ENCODE measurements at places on chromosomes 7 and 10.

DNA sequence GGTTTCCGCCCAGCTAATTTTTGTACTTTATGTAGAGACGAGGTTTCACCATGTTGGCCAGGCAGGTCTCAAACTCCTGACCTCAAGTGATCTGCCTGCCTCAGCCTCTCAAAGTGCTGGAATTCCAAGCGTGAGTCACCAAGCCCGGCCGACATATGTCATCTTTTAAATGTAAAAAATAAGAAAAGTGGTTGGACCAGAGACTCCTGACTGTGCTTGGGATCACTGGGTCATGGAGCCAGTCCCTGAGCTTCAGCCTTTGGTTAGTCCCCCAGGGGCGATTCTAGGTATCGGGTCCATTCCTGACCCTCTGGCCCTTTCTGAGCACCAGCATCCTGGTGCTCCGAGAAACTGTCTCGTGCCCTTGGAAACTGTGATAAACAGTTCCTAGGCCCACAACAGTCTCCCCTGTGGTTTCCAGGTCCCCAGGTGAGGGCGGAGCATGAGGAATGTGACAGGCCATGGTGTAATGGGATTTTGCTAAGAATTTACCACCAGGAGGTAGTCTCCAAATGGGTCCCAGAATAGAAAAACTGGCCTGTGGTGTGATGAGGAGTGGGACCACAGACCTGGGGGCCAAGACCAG lies 32.8 kb downstream of the UBTD1 start:
- no peak for DNase-seq

DNA sequence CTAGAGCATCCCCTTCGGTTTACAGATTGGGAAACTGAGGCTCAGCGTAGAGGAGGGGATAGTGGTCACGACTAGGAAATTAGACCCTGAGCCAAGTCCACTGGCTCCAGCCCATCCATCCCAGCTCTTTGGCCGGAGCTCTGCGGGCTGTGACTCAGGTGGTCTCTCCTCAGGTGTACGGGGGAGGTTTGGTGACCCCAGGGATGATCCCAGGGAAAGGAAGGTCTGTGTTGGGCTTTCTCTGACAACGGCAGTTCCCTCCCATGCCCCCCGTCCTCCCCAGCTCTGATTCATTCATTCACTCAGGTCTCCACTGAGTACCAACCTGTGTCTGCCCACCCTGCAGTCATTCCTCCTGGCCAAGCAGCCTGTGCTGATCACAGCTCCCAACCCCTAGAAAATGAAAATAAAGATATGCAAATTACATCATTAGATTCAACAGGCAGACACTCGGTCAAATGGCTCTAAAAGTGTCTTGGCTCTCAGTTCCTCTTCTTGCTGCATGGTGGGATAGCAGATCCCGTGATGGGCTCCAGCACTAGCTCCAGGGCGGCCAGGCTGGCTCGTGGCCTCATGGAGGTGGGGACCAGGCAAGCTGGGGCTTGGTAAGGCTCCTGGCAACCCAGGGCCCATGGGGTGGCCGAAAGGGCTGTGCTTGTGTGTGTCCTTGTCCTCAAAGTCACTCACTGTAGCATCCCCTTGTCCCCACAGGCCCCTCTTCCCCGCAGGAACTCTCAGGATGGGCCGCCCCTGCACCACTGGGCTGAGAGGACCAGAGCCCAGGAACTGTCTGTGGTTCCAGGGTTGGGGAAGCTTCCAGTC lies 37.8 kb downstream of the CLRN3 start:
- DNase-seq, result no peak

DNA sequence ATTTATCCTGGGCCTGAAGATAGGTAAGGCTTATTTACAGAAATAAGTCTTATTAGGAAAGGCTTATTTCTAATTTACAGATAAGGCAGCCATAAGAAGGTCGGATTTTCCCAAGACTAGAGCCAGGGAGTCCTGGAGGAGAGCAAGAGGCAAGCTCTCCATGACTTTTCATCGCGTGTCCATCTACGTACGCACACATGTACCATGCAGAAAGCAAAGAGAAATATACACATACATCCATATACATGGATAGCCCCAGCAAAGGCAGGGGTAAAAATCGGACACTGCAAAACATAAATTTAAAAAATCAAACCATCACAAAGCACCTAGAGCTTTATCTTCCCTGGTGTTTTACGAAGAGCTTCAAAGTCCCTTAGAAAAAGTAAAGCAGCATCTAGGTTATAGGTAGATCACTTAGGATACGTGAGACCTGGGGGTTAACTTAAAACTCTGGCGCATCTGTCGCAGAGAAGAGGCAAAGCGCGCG lies 25.8 kb upstream of the ZRANB1 start:
- DNase-seq, result no peak

GRCh38 chr10:48509974-48510692 lies 94.7 kb downstream of the ARHGAP22 start:
- DNase-seq, result no peak

- DNase-seq, result no peak
Observed at GRCh38 chr7:132464740-132465139, 111.5 kb downstream of the PLXNA4 start.

- DNase-seq, result no peak
Observed at GRCh38 chr7:26696978-26697377, 167.4 kb downstream of the SKAP2 start.

- DNase-seq, result no peak
Observed at GRCh38 chr10:28853195-28853594, 175.9 kb downstream of the BAMBI start.

DNA sequence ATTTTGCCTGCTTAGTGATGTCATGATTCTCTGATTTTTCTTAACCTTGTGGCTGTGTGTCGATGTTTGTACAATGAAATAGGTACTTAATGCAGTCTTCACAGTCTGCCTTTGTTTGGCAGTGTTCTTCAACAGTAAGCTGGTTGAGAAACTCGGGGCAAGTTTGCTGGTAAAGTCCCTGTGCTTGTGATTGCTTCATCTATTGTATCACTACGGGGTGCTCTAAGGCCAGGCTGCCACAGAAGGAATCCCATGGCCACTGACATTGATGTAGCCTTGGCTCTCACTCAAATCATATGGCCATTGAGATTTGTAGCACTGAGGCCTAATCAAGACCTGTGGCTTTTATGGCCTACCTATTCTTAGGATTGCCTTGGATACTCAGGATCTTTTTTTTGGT lies 33.5 kb upstream of the PRSS37 start:
- DNase-seq, result no peak

DNA sequence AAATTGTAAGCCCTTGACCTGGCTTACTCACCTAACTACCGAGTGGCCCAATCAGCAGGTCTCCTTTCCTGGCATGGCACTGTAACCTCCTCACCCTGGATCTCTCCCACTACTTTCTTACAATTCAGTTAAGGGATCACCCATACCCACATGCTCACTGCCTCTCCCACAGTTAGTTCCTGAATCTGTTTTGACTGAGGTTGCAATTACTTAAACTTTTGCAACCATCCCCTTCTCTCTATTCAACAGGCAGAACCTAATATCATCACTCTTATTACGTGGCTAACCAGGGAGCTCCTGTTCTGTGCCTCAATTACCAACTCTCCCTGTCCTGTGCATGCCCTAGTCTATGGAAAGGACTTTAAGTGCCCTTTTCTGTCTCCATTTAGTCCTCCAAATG lies 84.2 kb upstream of the IKZF1 start:
- DNase-seq, result no peak

Measured in T-cell (primary cell).